SK-MEL-5 (cell line): ENCODE measurements at places on chromosomes 1 and 21.

DNA sequence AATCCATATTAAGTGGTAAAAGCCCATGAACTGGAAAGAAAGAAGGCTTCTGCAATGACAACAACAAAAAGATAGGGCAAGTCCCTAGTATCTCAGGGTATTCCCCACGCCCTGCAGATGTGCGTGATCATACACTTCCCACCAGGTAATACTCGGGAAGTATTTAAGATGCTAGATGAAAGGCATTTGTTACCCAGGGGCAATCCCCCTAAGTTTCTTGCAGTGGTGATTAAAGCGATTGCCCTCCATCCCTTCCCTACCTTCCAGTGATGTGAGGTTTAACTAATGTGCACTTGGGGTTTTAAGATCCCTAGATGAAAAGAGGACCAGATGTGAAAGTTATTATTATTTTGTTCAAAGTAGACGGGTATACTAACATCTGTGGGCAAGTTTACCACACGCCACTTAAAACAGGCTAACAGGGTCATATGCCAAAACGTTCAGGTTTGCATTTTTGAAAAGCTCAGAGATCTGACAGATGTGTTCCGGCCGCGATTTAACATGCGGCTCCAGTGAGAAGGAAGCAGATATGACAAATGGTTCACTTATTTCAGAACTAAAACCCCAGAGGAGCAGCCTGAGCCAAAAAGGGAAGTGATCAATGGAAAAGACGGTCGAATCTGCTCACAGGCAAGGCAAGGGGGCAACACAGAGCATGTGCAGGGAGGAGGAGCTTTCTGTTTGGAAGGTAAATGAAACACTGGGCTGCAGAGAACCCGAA lies 17.4 kb downstream of the TIAM1 start:
- DNase-seq = no peak

GRCh38 chr1:43524804-43525203 lies 5.9 kb upstream of the PTPRF start:
- DNase-seq = no peak

GRCh38 chr1:203706444-203706843 lies 58.5 kb upstream of the LAX1 start:
- no peak for DNase-seq

GRCh38 chr1:218845589-218845988 lies 328.1 kb upstream of the LYPLAL1 start:
- no peak for DNase-seq

GRCh38 chr1:161226320-161226711 lies 456 bp downstream of the TOMM40L start:
- no peak for DNase-seq

GRCh38 chr1:226216056-226216455 lies 7.4 kb upstream of the MIXL1 start:
- no peak for DNase-seq

DNA sequence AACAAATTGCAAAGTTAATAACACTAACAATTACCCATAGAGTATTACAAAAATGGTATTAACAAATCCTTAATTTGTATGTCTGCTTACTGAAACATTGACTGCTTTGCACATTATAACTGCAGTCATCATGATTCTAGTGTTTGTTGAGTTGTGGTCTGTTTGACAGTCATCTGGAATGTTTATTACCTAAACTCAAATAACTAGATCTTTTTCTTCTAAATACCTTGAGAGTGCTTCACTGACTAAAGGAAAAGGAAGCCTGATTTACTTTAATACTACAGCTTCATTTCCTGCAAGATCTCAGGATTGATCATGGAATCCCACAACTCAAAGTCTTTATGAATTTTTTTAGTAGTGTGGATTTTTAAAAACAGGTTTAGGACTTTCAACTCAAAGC lies 70.0 kb downstream of the HMCN1 start:
- DNase-seq = no peak

DNA sequence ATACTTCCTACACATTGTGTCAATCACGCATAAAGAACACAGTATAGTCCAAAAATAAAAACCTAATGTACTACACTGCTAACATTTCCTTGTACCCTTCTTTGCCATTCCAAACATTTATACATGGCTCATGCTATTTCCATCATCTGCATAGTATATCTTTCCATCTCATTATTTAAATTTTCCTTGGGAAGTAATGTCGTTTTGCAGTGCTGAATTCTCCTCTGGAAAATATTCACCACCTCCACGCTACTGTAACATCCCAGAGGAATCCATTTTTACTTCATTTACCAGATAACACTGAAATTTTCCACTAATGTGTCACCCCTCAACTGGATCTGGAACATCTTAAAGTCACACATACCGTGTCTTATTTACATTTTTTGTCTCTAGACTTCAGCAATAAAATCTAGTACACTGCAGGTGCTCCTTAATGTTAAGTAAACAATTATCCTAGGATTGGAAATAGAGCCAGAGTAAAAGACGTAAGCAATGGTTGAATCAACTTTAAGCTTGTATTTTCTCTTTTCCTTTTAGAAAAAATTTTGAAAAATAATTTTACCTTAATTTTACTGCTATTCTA lies 881.0 kb downstream of the AMY1C start:
- no peak for DNase-seq

DNA sequence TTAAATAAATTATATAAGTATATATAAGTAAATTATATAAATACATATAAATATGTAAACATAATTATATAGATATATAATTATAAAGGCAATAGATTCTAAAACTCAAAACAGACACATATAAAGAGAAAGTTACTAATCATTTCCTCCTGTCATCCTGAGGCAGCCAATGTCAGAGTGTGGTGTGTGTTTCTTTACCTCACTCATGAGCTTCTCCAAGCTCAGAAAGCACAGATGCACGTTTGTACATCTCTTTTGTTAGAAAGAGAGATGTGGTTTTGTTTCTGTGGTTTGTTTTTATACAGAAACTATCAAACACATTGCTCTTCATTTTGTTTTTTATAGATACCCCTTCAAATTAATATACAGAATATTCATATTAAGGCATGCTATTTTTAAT lies 594.8 kb downstream of the USP25 start:
- DNase-seq = no peak

GRCh38 chr21:33067457-33067856 lies 2.5 kb upstream of the OLIG1 start:
- no peak for DNase-seq

- no peak for DNase-seq
Measured at GRCh38 chr1:53575955-53576320, 116.7 kb downstream of the DMRTB1 start.

DNA sequence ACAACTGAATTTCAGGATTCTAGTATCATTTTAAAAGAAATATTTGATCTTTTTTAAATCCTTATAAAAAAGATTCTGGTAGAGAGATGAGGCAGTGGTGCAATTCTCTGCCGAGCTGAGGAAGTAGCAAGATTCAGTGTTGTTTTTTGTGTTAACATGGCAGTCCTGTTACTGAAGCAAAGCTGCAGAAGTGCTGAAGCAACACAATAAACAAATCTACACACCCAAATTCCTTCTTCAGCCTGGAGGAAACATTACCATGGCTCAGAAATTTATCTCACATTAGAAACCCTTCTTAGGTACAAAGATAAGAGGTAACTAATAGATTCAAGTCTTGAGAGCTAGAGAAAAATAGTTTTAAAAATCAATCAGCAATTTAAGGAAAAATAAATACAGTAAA lies 216.0 kb downstream of the DENND1B start:
- no peak for DNase-seq

- DNase-seq = no peak
Measured at GRCh38 chr1:89633800-89634625, 1.1 kb downstream of the LRRC8C start.

GRCh38 chr1:42733415-42734200 lies 6.4 kb downstream of the CLDN19 start:
- no peak for DNase-seq

GRCh38 chr1:30816211-30817076 lies 58.9 kb upstream of the LAPTM5 start:
- DNase-seq = peak; percentile 89

GRCh38 chr1:182889997-182890396 lies 50.9 kb downstream of the DHX9 start:
- DNase-seq = peak; percentile 39

- DNase-seq = peak; percentile 15
Measured at GRCh38 chr1:172821609-172822274, 162.8 kb downstream of the FASLG start.

DNA sequence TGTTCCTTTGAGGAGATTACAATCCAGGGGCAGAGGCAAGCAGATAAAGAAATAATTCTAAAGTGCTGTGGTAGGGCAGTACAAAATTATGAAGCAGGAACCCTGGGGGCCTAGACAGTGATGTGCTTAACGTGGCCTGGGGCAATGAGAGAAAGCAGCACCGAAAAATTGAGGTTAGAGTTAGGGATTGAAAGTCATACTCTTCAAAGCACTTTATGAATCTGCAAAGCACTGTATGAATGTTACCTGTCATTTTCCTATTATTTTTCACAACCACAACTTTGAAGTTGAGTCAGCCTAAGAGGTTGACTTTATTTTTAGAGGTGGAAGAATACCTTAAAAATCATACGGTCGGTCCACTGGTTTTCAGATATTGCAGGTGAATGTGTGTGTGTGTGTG lies 183.4 kb upstream of the NFIA start:
- DNase-seq = no peak

DNA sequence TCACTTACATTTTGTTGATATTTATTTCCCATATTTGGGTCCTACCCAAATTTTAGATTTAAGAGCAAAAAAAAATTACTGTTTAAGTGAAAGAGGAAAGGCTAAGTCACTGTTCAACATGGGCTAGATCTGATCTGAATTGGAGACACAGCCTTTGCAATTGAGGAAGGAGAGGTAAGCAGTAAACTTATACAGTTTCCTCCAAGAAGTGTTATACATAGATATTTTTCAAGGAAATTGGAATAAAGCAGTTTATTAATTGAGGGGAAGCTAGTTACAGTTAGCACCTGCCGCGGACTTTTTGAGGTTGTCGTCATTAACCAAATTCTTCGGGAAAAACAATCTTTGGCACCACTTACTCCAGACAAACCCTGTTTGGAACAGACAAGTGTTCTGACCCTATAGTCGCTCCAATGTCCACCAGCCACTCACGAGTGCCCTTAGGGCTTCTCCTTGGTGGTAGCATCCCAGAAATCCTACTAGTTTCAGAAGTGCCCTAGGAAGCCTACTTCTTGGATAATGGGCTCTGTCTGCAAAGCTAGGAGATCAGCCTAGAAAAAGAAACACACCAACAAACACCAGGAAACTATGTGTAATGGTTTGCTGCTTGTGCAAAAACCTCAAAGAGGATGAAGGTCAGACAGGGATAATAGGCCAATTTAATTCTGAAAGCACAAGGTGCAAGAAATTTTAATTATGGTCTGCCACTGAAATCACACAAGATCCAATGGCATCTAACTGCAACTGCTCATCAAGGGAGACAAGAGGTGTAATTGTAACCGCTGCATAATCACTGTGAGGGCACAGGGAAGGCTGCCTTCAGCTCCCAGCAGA lies 2.5 kb downstream of the WLS start:
- no peak for DNase-seq

GRCh38 chr1:157542676-157543075 lies 9.6 kb downstream of the FCRL5 start:
- no peak for DNase-seq

DNA sequence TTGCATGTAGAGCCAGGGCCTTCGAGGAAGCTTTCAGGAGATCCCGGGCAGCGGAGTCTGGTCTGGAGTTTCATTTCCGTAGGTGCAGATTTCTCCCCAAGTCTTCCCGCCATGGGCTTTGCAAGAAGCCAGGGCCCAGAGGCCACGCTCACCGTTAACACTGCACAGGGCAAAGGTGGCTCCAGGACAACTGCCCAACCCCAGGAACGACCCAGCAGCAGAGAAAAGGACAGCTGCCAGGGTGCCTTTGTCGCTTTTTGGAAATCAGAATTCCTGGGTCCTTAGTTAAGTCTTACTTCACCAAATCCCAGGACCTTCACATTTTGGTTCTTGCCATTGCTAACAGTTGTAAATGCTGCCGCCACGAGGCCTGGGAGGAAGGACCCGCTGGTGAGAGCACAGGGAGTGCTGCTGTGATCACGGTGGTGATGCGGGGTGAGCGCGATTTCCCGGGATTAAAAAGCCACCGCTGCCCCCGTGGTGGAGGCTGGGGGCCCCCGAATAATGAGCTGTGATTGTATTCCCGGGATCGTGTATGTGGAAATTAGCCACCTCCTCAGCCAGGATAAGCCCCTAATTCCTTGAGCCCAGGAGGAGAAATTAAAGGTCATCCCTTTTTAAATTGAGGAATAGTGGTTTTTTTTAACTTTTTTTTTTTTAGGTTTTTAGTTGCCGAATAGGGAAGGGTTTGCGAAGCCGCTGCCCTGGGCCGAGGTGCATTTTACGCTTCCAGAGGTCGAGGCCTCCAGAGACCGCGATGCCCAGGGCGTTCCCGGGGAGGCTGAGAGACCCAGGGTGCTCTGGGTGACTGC lies 8.2 kb downstream of the SIM2 start:
- no peak for DNase-seq

DNA sequence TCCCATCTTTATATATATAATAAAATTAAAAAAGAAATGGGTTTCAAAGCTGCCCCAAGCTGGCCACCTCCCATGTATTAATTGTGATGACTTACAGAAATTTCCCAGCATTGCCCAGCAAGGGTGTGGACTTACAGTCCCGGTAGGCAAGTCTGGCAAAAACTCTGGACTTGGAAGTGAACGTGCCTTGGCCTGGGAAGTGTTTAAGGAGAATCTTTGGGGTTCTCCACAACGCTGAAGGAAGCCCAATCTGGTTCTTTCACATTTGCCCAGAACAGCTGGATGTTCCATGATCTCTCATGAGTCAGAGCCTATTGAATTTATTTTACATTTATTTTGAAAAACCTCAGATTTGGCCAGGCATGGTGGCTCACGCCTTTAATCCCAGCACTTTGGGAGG lies 98.4 kb upstream of the SLC45A1 start:
- DNase-seq = no peak

DNA sequence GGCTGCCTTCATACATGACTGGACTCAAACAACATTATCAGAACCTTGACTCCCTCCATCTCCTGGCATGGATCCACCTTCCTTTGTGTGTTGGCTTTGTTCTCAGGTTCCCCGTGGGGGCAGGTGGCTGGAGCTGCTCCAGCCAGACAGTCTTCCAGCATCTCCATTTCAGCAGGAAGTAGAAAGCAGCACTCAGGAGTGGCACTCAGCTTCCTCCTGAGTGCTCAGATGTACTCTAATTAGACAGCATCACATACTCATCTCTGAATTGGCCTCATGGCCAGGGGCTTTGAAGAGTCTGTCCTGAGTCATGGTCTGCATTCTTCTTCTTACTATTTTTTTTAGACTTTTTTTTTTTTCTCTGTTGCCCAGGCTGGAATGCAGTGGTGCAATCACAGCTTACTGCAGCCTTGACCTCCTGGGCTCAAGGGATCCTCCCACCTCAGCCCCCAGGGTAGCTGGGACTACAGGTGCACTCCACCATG lies 27.9 kb downstream of the OVAAL start:
- DNase-seq = no peak
